Adrenal gland (tissue), 19 donors: ENCODE measurements at places on chromosomes 1 and 21. TPM values are rescaled to one million over a fixed set of nuclear protein-coding genes. Genes with fewer than 3 reads are reported as not detected.

- peaks cover 56% of the 10 kb centered on the region for H3K36me3 ChIP-seq
- peaks cover 10% of the 10 kb centered on the region for H3K4me1 ChIP-seq
- H3K27ac ChIP-seq = no peak overlapping the region
- DNase-seq = no peak
- H3K4me3 ChIP-seq = no peak overlapping the region
Observed at GRCh38 chr1:162502077-162502476, 4.5 kb downstream of the UHMK1 start.

DNA sequence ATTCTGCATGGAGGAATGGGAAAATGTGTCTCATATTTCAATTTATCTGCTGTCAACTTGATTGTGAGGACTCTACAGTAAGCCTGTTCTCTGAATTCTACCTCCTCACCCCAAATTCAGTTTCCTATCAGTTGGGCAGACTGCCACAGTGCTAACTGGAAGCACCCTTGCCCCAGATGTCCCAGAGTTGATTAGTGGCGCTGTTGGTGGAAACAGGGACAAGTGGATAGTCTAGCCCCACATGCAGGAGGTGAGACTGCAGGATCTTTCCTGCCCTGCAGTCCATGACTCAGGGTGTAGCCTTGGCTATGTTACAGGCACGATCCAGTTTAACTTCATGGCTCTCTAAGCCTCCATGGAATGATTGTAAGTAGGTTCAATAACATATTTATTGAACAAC, 22.1 kb downstream of the ADAM30 start:
- DNase-seq = no peak
- H3K36me3 ChIP-seq = no peaks in the 10 kb centered on the region
- H3K27me3 ChIP-seq = no peaks in the 10 kb centered on the region

GRCh38 chr1:191589536-191589935, 568.7 kb upstream of the RGS18 start:
- no peak for DNase-seq
- H3K4me1 ChIP-seq = no peaks in the 10 kb centered on the region
- no peaks in the 10 kb centered on the region for H3K27me3 ChIP-seq
- H3K36me3 ChIP-seq = no peaks in the 10 kb centered on the region
- no peak overlapping the region for H3K27ac ChIP-seq

GRCh38 chr1:185862235-185862634, 128.0 kb downstream of the HMCN1 start:
- H3K27me3 ChIP-seq = no peaks in the 10 kb centered on the region
- H3K27ac ChIP-seq = no peak overlapping the region

Gene PLA2G2A
- 1.1 TPM for total RNA-seq

Gene C1orf185
- not detected for total RNA-seq
